ENCODE measurements at places on chromosomes 16 and 17.

- no peak for DNase-seq
These were observed 101.9 kb downstream of the STX8 start for GRCh38 chr17:9473711-9474110.

GRCh38 chr16:83044589-83044988 lies 417.8 kb downstream of the CDH13 start:
- DNase-seq: no peak

GRCh38 chr16:87534751-87535150 lies 41.9 kb upstream of the ZCCHC14 start:
- DNase-seq: no peak

- DNase-seq: no peak
These were observed 16.9 kb downstream of the PRSS27 start for GRCh38 chr16:2702871-2703745.

DNA sequence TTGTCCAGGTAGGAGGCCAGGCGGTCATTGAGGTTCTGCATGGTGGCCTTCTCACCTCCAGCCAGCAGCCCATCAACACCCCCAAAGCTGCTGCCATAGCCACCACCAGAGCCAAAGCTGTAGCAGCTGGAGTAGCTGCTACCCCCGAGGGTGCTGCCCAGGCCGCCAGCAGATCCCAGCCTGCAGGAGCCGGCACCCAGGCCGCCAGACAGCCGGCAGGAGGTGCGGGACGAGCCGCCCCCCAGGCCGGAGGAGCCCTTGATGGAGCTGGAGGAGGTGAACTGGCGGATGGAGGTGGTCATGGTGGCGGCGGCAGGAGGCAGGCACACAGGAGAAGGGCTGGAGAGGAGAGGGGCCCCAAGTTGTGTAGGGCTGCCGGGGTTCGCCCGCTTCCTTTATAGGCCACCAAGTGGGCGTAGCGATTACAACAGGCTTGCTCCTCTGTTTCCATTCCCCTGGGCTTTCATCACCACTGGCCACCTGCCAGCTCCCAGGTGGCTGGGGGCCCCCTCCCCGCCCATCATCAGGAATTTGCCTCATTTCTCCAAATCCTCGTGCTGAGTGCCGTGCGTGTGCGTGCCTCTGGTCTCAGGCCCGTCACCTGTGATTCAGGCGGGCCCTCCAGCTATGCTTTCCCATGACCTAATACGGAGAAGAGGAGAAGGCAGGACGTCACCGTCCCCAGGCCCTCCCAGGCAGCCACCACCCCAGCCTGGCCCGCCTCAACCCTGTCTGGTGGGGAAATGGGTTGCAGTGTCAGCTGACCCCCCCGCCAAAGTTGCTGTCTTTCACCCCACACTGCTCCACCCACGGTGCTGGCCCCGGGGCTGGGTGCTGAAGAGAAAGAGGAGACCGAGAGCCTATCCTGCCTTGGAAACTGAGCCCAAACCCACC lies at the start of gene KRT17:
Gene KRT17, minus strand, starts transcription at position 368 of the 894 bp plus-strand sequence. Its CDS starts 66 bp downstream, at position 302.
- no peak for DNase-seq

- no peak for DNase-seq
These were observed 140.9 kb downstream of the CCT6B start for GRCh38 chr17:34820248-34820801.

GRCh38 chr16:18800293-18800692 lies 1.1 kb downstream of the ARL6IP1 start:
- DNase-seq: no peak

GRCh38 chr16:67873435-67874370 lies 851 bp downstream of the EDC4 start:
- DNase-seq: no peak

DNA sequence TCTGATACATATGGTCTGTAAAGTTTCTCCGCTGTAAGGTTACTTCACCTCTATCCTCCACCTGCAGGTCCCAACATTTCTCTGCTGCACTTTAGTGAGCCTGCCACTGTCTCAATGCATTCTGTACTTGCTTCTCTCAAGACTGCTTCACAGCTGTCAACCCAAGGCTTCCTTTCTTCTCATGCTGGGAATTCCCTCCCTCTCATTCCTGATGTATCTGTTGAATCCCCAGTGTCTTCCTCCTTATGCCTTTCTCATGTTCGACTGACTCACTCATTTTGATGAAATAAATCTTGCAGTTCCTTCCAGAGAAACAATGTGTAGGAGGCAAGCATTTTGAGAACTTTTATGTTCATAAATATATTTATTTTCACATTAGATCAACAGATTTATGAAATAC lies 288.3 kb downstream of the CNTNAP4 start:
- DNase-seq: no peak

GRCh38 chr16:87324411-87325275 lies 7.5 kb upstream of the C16orf95 start:
- peak; percentile 80 for DNase-seq

GRCh38 chr17:63189082-63189481 lies 223.0 kb downstream of the TANC2 start:
- DNase-seq: no peak

DNA sequence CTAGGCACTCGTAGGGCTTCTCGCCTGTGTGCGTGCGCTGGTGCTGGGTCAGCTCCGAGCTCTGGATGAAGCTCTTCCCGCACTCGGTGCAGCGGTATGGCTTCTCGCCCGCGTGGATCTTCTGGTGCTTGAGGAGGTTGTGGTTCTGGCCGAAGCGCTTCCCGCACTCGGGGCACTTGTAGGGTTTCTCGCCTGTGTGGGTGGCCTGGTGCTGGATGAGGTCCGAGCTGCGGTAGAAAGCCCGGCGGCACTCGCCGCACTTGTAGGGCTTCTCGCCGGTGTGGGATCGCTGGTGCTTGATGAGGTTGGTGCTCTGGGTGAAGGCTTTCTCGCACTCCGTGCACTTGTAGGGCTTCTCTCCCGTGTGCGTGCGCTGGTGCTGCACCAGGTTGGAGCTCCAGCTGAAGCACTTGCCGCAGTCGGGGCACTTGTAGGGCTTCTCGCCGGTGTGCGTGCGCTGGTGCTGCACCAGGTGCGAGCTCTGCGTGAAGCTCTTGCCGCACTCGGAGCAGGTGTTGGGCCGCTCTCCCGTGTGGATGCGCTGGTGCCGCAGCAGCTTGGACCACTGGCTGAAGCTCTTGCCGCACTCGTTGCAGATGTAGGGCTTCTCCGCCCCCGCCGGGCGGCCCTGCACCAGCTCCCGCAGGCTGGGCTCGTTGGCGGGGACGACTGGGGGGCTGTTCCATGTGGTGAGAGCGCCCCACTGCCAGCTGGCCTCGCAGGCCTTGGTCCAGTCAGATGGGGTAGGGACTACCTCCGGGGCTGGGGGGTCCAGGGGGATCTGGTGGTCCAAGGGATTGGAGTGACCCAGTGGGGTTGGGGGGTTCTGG lies 3.5 kb downstream of the ZNF629 start:
- DNase-seq: no peak

DNA sequence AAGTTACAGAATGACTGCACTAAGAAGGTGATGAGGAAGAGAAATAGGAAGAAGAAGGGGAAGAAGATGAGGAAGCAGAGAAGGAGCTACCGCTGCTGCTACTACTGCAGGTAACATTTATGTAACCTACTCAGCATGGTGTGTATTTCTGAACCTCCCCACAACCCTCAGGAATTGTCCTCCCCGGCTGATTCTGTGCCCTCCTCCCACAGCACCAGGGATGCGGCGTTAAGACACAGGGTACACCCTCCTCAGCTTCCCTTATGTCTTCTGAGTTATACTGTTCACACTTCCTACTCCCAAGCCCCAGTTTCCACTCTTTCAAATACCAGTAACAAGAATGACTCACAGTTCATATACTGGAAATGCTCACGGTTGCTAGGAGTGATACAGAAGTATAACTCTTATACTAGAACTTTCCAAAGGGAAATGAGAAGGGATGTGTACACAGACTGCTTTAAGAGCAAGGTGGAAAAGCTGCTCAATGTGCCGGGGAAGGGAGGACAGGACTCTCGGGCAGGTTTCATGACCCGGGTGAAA lies 224.5 kb upstream of the PSMD7 start:
- no peak for DNase-seq

- DNase-seq: no peak
These were observed 24.2 kb upstream of the CMTM4 start for GRCh38 chr16:66720766-66721165.

GRCh38 chr16:84482001-84482891 lies 22.2 kb downstream of the MEAK7 start:
- no peak for DNase-seq

- peak; percentile 70 for DNase-seq
These were observed 2.4 kb upstream of the USP36 start for GRCh38 chr17:78842881-78843565.

GRCh38 chr16:16151315-16151714 lies 72.0 kb downstream of the ABCC6 start:
- DNase-seq: no peak

DNA sequence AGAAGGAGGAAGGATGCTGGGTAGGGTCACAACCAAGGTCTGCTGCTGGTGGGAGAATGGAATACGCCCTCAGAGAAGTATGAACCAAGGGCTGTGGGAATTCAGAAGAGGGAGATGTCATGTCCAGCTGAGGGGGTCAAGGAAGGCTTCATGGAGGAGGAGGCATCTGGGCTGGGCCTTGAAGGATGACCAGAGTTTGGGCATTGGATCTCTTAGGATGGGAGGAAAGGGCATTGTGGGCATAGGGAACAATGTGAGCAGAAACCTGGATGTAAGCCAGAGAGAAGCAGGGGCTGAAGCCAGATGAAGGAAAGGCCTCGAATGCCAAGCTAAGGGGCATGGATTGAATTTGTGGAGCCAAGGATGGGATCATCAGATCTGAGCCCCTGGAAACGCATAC lies 49.2 kb upstream of the MAP3K14 start:
- no peak for DNase-seq

DNA sequence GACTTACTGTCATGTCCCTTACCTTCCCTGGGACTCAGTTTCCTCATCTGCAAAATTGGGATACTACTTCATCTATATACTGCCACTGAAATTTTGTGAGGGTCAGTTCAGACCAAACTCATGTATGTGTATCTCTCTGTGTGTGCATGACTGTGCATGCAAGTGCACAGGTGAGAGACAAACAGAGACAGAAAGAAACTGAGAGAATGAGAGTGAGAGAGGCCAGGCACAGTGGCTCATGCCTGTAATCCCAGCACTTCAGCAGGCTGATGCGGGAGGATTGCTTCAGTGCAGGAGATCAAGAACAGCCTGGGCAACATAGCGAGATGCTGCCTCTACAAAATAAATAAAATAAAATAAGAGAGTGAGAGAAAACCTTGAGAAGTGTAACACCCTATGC lies 32.1 kb upstream of the SLC6A2 start:
- DNase-seq: no peak

DNA sequence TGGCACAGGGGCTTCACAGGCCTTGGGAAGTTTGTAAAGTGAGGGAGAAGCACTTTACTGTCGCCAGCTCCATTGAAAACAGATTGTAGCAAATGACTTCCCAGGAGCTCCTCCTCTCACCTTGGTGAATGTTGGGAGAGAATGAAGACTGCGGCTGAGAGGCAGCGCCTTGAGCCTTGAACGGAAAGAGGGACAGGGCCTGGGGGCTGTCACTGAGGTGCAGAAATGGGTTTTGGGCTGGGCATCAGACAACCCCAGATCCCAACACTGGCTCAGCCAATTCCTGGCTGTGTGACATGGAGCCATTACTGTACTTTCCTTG lies 603 bp upstream of the MRTFB start:
- no peak for DNase-seq

DNA sequence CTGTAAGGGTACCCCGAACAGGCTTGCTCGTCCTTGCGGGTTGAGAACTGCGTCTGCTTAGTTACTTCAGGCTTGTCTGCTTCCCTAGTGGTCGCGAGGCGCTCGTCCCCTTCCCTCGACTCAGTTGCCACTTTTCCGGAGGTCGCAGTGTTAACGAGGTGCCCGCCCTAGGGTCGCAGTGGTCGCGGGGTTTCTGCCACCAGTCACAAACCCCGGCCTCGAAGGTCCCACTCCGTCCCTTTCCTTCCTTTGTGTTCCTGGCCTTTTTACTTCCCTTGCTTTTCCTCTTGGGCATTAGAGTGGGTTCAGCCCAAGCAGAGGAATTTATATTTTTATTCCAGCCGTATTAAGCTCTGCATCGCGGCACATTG lies 299 bp downstream of the NUP85 start:
- DNase-seq: no peak

GRCh38 chr16:56317998-56318826 lies 107.1 kb downstream of the AMFR start:
- peak; percentile 91 for DNase-seq

DNA sequence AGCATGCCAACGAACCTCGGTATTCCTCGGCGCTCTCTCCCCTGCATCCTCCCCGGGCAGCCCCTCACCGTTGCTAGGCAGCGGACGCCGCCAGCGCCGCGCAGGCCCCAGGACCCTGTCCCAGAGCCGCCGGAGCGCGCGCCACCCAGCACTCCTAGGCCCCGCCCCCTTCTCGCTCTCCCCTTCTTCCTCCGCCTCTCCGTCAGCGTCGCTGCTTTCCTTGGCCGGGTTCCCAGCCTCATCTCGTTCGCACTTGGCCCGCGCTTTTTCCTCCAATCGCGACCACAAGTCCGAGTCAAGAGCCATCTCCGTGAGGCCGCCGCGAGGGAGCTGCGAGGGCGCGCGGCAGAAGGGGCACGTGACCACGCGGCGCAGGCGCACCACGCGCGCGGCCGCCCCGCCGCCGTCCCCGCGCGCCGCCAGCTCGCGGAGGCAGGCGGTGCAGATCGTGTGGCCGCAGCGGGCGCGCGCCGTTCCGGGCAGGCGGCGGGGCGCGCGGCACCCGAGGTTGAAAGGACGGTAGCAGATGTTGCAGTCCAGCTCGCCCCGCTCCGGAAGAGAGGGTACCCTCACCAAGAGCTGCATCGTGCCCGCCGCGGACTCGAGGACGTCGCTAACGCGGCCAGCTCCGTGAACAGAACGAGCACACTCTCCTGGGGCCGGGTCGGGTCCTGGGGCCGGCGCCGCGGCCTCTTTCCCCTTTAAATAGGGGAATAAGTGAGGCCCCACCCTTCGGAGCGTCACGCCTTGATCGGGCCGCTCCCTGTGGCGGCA lies at the start of gene RNF227:
Gene RNF227, minus strand, starts transcription at position 679 of the 774 bp plus-strand sequence. Its CDS starts 94 bp downstream, at position 585.
- peak; percentile 85 for DNase-seq

- no peak for DNase-seq
These were observed 48.1 kb downstream of the XPO6 start for GRCh38 chr16:28163699-28164098.

DNA sequence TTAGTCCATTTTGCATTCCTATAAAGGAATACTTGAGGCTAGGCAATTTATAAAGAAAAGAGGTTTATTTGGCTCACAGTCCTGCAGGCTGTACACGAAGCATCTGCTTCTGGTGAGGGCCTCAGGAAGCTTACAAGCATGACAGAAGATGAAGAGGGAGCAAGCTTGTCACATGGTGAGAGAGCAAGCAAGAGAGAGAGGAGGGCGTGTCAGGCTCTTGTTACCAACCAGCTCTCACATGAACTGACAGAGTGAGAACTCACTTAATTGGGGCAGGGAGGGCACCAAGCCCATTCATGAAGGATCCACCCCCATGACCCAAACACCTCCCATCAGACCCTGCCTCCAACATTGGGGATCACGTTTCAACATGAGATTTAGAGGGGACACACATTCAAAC lies 1.6 kb downstream of the CHCT1 start:
- DNase-seq: no peak

GRCh38 chr17:60297760-60298401 lies 94.1 kb downstream of the USP32 start:
- no peak for DNase-seq

DNA sequence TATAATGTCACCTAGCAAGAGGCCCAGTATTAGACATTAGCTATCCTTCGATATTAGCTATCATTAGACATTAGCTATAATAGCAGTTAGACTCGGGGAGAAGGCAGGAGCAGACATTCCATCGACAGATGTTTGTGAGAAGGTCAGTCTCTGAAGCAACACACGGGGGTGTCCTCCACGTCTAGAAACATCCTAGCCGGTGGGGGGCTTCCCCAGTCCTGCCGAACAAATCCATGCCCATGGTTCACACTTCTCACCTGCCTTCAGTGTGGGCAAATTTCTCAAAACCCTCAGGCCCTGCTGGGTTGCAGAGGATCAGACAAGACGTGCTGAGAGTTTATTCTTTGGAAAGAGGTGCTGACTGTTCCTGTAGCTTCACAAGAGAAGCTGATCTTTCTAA lies 151.1 kb downstream of the IRF8 start:
- DNase-seq: no peak

Data from GM10248 (cell line).